Kidney epithelial cell (primary cell): ENCODE measurements at places on chromosomes 4 and X. TPM values are rescaled to one million over a fixed set of nuclear protein-coding genes. Genes with fewer than 3 reads are reported as not detected.

POLN gene
- total RNA-seq, result 0.07 and 0.38 TPM in 2 replicates

SERPINA7 gene
- total RNA-seq, result not detected in 2 replicates

PASD1 gene
- total RNA-seq, result not detected in 2 replicates

CT45A8 gene
- total RNA-seq, result not detected in 2 replicates

GAGE12E gene
- not detected in 2 replicates for total RNA-seq

REPS2 gene
- 1.3 and 1.8 TPM in 2 replicates for total RNA-seq

RASL11B gene
- 0.67 and 2.1 TPM in 2 replicates for total RNA-seq

DNA sequence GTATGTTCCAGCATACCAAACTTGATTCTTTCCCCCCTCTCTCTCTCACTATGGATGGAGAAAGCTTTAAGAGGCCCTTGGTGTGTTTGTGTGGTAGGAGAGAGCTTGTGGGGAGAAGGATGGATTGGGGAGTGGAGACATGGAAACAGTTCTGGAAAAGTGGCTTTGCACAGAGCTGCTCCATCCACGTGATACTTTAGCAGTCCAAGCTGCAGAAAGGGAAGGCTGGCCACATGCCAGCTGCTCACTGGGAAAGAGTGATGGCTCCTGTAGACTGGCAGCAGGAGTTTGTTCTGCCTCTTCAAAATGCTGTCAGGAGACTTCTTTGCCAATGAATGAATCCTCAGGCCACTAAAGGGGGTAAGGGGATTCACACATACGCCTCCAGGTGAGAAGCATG lies 21.7 kb upstream of the SEC24B start:
- no peak for DNase-seq

- no peak for DNase-seq
Measured at GRCh38 chr4:53599632-53600031, 8.3 kb upstream of the LNX1 start.

- no peak for DNase-seq
Measured at GRCh38 chr4:55069248-55069647, 56.1 kb downstream of the KDR start.

- no peak for DNase-seq
Measured at GRCh38 chr4:24837781-24838180, 42.4 kb downstream of the SOD3 start.

DNA sequence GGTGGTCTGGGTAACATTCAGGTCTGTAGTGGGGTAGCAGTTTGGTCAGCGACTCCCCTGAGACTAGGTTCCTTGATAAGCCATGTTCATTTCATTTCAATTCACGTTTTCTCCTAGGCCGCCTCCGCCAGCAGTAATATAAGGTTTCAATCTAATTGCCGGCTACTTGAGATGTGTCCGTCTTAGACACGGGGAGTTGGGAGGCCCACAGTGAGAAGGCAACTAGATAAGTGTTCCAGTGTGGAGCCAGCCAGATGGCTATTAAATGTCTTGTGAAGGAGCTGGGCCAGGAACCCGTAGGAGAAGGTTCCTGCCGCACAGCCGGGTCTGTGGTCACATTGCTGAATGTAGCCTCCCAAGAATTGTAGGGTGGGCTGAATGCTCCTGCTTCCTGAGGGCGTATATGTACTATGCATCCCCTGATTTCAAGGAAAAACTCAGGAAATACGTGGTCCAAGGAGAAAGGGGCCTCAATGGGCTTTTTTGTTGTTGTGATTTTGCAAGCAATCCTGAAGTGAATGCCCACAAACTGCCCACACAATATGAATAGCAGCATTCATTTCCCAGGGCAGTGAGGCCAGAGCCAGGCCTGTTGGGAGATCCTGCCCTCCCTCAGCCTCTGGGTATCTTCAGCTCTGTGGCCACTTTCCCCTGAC lies 220.6 kb upstream of the RPL34 start:
- DNase-seq, result no peak

DNA sequence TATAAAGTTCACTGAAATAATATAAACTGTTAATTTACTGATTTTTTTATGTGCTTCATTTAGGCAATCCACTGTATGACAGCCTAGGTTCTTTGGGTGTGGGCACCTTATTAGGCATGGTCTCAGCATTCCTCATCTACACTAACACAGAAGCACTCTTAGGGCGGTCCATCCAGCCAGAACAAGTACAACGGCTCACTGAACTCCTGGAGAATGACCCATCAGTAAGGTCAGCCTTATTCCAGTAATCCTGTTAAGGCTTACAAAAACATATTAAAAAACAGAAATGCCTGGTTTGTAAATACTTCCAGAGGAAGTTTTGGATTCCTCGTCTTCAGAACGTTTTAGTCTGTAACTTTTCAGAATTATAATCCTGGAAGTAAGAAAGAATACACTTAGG lies 80.1 kb downstream of the SLC30A9 start:
- DNase-seq, result no peak

DNA sequence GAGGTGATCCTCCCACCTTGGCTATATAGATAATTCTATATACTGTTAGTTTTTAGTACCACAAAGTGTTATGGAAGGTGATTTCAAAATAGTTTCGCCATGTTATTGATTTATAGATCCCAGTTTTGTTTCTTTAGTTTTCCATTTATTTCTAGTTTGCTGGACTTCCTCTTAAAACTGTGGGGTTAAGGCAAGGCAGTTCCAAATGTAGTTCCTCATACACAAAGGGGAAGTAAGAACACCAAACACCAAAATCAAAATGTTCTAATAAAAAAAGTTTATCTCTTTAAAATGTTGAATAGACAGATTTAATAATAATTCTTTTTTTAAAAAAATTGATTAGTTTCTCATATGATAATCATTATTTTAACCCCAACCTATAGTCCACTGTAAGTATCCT lies 6.8 kb upstream of the CISD2 start:
- DNase-seq, result no peak

GRCh38 chr4:57151481-57151880 lies 41.3 kb upstream of the IGFBP7 start:
- DNase-seq, result no peak

DNA sequence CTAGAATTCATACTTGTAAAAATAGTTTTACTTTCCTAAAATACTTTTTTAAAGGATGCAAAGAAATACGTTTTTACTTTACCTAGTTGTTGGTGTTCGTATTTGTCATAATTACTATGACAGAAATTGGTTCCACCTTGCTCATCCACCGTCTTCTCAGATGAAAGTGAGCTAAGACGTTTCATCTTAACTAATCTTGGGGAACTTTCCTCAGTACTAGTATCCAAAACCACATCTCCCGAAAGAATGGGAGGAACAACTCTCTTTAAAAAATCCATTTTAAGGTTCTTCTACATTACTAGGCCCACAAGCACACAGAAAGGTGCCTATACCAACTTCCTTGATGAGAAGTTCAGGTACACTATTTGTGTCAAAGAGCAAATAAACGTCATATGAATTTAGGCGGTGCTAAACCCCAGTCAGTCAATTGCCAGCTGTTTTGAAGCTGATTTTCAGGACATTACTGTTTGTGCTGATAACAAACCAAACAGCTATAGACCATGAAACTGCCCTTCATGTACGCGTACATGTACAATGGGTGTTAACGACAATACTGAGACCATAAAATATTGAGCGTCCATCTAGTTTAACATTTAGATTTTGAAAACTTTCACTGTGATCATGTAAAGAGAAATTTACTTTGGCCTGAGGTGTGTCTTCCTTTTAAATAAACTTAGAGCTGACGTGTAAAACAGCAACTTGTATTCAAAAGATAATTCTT lies 99.1 kb downstream of the FRYL start:
- no peak for DNase-seq

DNA sequence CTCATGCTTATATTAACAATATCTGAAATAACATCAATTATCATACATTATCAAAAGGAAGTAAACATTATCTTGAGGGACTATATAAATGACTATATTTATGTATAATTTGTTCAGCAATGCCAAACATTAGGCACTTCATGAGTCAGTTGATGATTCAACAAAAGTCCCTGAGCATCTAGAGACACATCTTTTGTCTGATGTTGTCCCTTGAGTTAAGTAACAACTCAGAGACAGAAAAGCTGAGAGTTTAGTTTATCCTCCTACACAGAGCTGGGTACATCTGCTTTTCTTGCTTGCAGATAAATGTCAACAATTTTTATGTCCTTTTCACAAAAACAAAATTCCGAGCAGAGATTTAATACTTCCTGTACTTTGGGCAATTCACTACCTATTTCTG lies 311.1 kb downstream of the INPP4B start:
- DNase-seq, result no peak
